ENCODE measurements at places on chromosomes 5 and 9.

DNA sequence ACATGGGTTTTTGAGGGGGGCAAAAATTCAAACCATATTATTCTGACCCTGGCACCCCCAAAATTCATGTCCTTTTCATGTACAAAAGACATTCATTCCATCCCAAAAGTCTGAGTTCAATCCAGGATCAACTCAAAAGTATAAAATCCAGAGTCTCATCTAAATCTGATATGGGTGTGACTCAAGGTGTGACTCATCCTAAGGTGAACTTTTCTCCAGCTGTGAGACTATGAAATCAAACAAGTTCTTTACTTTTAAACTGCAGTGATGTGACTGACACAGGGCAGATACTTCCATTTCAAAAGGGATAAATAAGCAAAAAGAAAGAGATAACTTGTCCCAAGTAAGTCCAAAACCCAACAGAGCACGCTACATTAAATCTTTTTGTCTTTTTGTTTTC, 20.6 kb upstream of the CYLC2 start:
- no peak for DNase-seq

- no peak for DNase-seq
These were observed 33.3 kb downstream of the PIP5K1B start for GRCh38 chr9:68738358-68738757.

GRCh38 chr9:121508415-121508814, 8.8 kb upstream of the GGTA1 start:
- DNase-seq, result no peak

- DNase-seq, result no peak
These were observed 106.5 kb upstream of the PARP8 start for GRCh38 chr5:50559955-50560354.

DNA sequence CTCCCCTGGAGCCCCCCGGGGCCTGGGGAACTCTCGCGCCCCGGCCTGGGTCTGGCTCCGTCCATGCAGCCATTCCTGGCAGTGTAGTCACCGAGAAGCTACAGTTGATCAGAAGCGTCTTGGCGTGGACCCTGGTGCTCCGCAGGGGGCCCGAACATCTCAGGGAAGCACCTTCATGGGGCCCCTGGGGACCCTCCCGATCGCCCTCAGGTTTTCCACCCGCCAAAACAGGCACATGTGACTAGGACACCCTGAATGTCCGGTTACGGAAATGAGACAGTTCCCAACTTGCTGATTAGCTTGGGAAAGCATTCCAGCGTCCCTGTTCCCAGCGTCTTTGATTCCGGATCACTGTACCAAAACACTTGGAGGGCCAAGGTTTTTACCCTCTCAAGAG, 472 bp downstream of the FBXO4 start:
- DNase-seq, result no peak

DNA sequence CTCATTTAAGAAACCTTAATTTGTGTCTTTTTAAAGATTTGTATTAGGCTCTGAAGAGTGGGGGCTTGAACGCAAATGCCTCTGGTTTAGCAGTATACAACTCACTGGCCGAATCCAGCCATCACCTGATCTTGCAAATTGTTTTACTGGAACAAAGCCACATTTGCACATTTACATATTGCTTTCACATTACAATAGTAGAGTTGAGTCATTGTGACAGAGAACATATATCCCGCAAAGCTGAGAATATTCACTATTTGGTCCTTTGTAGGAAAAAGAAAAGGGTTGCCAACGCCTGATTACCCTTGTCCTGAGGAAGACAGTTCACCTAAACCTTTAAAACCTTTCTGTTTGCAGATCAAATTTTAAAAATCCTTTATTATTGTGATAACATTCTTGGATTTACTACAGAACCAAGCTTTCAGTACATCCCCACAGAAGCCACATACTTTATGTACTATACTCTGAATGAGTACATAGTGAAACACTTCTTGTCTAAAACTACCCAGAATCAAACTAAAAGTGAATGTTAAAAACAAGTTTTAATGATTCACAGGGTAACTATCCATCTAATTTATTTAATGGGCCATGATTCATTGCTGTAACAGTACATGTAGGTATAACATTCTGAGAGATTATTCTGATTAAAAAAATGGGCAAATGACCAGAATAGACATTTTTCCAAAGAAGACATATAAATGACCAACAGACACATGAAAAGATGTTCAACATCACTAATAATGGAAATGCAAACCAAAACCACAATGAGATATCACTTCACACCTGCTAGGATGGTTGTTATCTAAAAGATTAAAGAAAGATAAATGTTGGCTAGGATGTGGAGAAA, 161.0 kb downstream of the SLC25A46 start:
- DNase-seq, result no peak

DNA sequence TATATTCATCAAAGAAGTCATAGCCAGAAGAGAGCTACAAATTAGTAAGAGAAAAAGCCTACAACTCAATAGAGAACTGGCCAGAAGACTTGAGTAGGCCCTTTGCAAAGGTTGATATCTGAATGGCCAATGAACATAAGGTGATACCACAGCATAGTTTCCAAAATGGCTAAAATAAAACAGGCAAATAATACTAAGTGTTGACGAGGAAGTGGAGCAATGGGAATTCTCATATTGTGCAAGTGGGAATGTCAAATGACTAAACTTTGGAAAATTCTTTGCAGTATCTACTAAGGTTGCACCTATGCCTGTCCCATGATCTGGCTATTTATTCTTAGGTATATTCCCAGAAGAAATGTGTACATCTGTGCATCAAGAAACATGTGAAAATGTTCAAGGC, 48.3 kb downstream of the BOD1 start:
- DNase-seq, result no peak

DNA sequence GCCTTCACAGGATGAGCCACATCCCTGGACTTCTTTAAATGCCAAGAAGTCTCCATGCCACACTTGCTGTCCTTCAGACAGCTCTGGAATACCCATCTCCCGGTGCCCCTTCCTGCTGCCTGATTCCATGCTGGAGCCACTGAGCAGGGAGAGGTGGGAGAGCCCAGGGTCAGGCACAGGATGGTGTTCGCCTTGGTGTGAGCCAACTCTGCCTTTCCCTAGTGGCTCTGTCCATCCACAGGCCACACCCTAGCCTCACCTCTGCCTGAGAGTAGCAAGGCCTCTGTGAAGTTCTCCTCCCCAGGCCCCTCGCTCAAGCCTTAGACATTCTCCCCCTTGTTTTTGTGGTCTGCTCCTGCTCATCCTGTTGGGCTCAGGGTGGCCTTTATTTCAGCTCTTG, 54.2 kb upstream of the ANGPTL2 start:
- DNase-seq, result no peak

DNA sequence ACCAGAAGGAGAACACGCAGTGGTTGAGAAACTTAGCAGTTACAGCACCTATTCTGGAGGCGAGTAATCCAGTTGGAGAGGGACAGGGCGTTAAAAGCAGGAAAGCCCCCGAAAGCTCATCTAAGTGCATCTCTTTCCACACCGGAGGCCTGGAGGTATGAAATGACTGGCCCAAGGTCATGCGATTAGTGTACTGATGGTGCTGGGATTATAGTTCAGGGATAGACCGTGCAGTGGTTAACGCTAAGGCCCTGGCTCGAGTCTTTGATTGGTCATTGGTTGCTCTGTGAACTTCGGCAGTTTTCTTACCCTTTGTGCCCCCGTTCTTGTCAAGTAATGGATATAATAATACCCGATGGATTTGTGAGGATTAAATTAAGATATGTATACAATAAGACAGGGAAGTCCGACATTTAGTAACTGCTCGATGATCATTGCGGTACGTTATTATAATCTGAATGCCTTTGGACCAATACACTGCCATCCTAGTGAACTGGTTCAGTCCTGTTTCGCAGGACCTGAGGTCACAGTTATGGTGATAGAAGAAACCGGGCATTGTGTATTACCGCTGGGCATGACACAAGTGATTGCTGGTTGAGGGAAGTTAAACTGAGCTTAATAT, 960 bp downstream of the CANX start:
- DNase-seq, result no peak

- no peak for DNase-seq
These were observed 234.9 kb upstream of the TARS1 start for GRCh38 chr5:33205727-33206410.

GRCh38 chr5:27316271-27316650, 277.9 kb upstream of the CDH9 start:
- no peak for DNase-seq

DNA sequence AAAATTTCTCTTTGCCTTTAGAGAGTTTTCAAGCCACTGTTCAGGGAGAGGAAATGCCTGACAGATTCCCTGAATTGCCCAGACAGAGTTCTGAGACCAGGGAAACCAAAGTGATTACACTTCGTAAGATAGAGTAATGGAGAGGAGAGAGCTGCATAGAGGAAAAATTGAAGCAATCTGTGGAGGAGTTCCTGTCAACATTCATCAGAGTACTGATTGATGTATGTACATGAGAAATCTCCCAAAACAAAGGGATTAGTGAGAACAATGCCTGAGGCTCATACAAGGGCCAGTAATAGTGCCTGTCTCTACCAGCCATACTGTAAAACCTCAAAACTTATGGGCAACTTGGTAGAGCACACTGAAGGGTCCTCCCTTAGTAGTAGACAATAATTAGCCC, 79.0 kb upstream of the TRIM32 start:
- DNase-seq, result no peak

DNA sequence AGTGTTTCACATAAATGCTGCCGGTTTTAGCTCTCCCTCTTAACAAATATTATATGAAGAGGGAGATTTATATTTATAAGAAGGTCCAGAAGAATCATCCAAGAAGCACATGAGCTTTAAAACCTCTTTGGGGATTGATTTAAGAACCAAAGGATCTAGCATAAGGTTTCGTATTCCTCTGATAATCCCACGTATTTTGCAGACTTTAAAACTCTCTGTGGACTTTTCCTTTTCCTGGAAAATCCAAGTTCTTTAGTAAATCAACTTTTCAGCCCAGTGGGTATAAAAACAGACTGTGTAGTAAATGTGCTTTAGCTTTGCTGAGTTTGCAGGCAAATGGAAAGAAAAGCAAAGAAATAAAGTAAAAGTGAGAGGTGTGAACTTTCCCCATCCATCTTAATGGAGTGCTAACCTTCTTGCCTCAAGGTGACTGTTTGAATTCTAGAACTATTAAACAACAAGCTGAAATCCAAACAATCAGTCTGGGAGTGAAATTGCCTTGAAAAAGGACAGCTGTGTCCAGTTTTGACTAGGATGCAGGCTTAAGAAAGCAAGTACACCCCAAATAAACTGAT, 363.4 kb upstream of the SLC24A2 start:
- no peak for DNase-seq

DNA sequence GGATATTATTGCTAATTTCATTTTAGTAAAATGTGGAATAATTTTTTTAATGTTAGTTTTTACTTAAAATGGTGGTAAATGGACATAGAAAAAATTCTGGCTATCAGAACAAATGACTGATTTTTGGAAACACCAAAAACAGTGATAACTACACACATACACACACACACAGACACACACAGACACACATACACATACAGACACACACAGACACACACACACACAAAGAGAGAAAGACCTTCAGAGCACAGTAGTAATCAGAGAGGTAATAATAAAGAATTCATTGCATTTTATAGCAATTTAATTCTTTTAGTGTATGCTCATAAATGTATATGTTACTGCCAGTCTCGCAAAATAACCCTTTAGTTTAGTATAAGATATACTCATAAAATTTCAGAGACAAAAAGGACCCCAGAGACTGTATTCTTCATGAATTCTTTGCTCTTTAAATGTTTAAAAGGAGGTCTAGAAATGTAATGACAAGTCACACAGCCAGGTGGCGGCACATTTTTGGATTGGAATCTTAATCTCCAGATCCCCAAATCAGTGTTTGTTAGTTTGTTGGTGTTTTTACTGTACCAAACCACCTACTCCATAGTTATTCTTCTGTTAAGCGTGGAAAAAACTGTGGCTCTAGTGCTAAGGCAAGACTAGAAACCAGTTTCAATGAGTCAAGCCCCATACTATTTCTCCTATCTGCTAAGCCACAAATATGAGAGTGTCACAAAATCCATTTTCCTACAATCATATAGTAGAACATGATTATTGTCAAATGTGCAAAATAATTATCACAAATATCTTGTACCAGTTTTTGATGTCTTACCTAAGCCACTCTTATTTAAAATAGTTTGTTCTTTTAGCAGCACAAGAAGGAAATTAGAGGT, 109.9 kb downstream of the EDIL3 start:
- no peak for DNase-seq

GRCh38 chr5:119751734-119752094, 122.4 kb downstream of the FAM170A start:
- no peak for DNase-seq

All from GOT3 (cell line).